Fibroblast of skin of back (primary cell): ENCODE measurements at places on chromosomes 3 and 15.

GRCh38 chr15:99619712-99620111, 53.9 kb downstream of the MEF2A start:
- DNase-seq, result no peak

DNA sequence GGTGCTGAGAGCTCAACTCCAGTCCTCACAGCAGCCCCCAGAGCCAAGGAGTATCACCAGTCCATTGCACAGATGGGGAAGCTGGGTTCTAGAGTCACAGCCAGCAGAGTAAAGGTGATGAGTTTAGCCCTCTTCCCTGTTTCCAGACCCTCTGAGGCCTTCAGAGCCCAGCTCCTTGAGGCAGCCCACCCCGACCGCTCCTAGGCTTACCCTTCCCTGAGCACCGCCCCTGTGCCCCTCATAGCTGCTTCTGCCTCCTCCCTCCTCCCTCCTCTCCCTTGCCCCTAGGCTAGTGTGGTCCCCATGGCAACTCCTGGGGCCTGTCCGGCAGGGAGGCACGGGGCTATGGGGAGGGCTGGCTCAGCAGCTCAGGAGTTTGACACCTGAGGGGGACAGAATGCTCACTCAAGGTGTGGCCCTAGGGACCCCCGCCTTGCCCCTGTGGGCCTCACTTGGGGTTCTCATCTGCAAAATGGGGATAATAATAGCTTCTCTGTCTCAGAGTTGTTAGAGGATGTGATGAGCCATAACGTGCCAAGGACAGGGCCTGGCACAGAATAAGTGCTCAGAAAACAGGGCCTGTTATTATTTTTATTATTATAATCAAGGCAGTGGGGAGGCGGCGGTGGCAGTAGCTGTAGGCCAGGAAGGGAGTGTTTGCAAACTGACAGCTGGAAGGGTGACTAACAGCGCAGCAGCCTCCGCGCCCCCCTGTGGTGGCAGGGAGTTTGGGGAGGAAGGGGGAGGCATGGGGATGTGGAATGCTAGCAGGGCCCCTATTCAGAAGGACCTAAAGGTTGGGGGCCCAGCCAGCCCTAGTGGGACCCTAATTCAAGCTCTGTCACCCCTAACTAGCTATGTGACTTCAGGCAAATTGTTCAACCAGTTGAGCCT, 11.5 kb downstream of the CSK start:
- peak; percentile 43 for DNase-seq

DNA sequence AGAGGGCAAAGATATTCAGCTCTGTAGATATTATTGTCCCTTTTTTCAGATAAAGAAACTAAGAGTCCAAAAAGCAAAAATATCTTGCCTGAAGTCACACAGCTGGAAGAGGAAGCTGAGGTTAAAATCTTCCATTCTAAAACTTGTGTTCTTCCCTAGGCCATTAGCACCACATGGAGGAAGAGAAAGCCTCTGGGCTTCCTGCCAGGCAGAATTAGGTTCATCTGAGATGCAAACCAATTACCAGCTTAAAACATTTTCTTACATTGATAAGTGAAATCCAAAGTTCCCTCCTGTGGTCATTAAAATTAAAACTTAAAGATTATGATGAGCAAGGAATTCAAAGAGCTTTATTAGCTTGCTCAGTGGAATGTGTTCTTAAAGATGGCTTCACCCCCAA, 235.3 kb upstream of the SETMAR start:
- DNase-seq, result no peak

- peak; percentile 91 for DNase-seq
These were observed 81.5 kb downstream of the SMAD3 start for GRCh38 chr15:67146875-67147381.

GRCh38 chr3:74633021-74633420, 18.6 kb upstream of the CNTN3 start:
- DNase-seq, result peak; percentile 77

DNA sequence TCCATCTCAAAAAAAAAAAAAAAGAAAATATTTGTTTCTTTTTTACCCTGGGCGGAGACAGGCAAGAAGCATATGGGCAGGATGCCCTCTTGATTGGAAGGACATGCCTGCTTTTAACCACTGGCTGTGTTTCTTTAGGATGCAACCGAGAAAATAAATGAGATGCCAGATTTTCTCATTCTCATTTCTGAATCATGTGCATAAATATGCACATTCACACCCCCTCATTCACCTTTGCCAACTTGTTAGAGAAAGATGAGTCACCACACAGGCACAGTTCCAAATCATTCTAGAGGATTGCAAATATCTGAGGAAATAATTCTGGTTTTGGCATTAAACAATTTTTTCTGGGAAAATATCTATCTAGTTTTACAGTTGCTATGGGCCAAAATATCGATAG, 3.3 kb downstream of the LIPH start:
- peak; percentile 92 for DNase-seq

DNA sequence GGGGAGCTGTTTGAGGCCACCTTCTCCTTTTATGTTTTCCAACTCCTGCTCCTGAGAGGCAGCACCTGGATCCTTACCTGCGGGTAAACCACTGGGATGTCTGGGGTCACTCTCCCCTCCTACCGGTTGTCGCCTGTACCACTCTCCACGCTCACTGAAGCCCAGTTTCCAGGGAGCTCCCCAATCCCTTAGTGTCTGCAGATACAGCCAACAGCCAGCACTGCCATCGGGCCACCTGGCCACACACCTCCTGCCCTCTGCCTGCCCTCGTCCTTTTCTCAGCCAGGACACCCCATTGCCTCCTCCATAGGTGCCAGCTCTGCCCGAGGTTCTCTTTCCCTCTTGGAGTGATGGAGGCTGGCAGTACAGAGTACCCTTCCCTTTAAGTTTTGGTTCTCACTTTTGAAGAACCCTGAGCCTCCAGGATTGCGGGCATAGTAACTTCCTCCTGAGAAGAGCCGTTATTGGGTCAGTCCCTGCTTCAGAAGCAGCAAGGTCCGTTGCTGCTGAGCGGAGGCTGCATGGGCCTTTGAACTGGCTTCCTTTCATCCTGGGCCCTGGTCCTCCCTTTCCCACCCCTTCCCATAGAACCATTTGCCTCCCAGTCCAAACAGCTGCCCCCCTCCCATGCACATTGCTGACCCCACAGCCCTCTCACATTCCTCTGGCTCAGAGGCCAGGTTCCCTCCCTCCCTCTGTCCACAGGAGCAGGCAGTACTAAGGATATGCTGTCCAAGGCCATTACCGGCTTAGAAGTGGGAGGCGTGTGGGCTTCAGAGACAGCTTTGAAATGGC, 30.9 kb downstream of the ARNT2 start:
- DNase-seq, result no peak

DNA sequence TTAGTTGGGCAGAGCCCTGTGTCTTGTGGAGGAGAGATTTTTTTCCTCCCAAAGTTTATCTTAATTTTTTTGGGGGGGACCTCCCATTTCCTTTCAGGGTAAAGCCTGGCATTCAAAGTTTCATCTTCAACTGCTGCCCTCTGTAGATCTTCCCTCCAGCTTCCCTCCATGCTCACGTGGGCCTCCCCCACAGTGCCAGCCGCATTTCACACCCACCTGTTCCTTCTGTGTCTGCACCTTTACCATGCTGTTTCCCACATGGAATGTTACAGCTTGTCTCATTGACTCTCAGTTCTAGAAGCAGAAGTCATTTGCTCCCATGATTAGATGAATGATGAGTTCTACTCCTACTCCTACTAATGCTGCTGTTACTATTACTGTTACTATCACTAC, 6.5 kb downstream of the CELF6 start:
- DNase-seq, result no peak

DNA sequence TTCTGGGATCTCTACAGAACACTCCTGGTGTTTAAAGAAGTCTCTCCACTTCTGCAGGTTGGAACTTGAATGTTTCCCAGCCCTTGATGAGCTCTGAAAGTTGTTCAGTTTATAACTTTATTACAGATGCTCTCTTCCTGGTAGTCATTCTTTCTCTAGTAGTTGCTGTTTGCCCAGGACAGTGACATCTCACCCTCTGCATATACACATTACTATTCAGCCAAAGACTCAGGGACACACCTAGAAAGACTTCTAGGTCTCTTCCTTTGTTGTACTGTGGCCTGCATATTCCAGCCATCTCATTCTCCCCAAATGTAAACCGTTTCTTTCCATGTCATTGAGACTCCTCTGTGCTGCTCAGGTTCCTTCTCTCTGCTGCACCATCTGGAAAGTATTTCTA, 76.7 kb downstream of the MITF start:
- DNase-seq, result no peak

GRCh38 chr3:183880121-183880520, 4.6 kb downstream of the PARL start:
- no peak for DNase-seq

- DNase-seq, result no peak
These were observed 4.1 kb upstream of the CHRNA3 start for GRCh38 chr15:78624651-78625590.

DNA sequence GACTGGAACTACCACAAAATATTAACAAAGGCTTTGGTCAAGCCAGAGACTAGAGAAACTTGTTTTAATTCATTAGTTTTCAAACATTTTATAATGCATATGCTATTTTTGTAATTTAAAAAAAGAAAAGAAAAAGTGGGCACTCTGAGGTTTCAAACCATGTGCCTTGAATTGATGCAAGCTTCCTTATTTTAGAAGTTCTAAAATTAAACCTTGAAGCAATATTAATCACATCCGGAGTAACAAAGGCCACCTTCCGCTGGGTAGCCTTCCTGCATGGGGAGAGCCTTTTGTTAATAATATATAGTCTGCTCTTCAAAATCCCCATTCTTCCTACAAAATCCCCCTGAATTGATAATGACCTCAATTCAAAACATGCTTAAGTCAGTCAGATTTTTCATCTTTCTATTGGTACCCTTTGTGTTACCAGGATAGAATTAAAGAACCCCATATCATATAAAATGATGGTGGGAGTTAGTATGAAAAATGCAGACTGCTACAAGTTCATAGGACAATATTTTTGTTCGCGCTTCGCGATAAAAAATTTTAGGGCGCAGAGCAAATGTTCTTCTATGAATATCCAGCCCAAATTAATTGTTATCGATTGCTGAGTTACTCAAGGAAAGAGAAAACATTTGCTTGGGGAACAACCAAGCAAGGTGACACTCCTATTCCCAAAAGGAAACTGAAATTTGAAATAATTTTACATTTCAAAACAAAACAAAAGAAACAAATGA, 30.6 kb downstream of the LDHAL6B start:
- peak; percentile 37 for DNase-seq

DNA sequence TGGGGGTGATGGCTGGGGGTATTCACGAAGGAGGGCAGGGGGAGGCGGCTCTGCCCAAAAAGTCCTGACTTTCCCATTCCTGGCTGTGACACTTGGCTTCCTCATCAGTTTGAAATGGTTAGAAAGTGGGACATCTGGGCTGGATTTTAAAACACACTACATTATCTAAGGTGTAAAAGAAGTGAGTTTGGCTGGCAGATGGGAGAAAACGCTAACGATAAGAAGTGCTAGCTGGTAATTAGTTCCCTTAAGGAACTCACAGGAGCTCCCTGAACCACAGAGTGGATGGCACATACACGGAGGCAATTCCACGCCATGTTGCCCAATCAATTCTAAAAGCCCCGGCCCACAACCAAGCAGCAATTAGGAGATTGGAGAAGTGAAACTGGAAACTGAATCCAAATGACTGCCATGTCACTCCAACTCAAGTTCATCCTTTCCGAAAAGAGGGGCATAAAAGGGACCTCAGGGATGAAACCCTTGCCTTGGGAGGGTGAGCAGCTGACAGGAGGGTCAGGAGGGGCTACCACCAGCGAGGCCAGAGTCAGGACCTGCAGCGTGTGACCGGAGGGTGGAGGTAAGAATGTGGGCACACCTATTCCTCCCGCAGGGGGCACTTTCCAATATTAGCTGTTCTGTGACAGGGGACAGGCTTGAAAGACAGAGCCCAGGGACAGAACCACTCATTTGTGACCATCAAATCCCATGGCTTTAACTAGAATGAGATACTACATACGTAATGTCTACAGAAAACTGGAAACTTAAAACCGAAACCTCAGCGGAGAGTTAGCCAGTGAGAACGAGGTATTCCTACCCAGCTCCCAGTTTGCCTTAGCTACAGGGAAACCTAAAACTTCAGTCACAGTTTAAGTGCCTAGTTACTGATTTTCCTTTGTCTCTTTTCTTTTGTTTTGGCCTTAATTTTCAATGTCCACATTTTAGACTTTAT, 95.3 kb upstream of the OXTR start:
- no peak for DNase-seq

DNA sequence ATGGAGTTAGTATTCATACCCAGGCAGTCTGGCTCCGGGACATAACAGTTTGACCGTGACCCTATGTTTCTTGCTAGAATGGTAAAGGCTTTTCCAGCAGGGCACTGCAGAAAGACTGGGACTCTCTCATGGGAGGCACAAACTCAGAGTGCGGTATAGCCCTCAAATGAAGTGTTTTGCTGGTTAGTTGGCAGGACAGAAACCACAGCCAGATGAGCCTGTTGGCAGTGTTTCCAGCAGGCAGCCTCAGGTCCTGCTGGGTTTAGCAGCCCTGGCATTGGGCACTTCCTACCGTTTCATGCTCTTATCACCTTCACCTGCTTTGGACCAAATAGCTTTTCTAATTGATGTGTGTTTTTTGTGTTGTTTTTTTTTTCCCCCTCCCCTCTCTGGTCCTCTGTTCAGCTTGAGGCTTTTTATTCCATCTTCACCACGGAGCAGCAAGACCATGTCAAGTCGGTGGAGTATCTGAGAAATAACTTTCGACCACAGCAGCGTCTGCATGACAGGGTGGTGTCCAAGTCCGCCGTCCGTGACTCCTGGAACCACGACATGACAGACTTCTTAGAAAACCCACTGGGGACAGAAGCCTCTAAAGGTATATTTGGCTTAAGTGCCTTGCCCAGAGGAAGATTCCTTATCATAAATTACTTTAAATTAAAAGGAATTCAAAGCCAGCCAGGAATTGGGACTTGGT, 205.6 kb downstream of the FEZF2 start:
- DNase-seq, result peak; percentile 7

GRCh38 chr3:156750874-156751245, 75.3 kb upstream of the LEKR1 start:
- peak; percentile 80 for DNase-seq

- peak; percentile 18 for DNase-seq
These were observed 245.0 kb downstream of the SHOX2 start for GRCh38 chr3:157861076-157861765.

- no peak for DNase-seq
These were observed 48.1 kb downstream of the RAB11A start for GRCh38 chr15:65917407-65917756.

- no peak for DNase-seq
These were observed 41.6 kb downstream of the MB21D2 start for GRCh38 chr3:192875971-192876565.

DNA sequence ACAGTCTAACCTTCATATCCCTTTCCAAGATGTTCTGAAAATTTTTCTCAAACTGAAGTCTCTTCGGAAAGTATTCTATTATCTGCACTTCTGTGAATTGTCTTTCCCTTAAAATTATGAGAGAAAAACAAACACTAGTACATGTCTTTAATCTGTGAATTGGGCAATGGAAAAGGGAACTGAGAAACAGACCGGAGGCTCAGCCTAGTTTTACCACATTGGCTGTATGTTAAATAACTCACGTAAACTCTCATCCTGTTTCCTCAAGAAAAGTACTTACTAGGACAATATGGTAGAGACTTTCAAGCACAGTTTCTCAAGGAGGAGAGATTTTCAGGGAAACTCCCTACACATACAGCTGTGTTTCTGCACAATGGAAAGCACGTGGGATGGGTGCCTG, 982.2 kb upstream of the SEMA6D start:
- DNase-seq, result no peak
